ENCODE measurements at places on chromosomes 3 and 15. TPM values are rescaled to one million over a fixed set of nuclear protein-coding genes. Genes with fewer than 3 reads are reported as not detected.

GRCh38 chr3:37712918-37713817 lies 148.5 kb upstream of the CTDSPL start:
- no peak overlapping the region for H3K4me3 ChIP-seq
- no peaks in the 10 kb centered on the region for H3K4me1 ChIP-seq
- H3K27me3 ChIP-seq, result no peaks in the 10 kb centered on the region
- no peak for DNase-seq
- no peak overlapping the region for H3K27ac ChIP-seq

DNA sequence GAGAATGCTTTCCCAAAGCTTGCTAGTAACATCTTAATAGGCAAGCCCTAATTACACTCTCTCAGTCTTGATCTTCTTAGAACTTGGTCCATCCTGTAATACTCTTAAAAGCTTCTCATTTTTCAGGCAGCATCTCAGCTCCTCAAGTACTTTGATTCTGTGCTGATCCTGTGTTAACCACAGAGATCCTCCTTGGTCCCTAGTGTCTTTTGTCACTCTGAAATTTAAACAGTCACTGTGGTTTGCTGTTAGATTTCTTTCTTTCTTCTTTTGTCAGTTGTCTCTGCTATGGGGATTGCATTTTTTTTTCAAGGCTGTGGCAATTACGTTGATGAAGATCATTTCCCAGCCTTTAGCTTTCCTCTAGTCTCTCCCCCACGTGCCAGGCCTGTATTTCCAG lies 26.0 kb upstream of the UBE3A start:
- H3K4me1 ChIP-seq, result no peaks in the 10 kb centered on the region
- no peak overlapping the region for H3K27ac ChIP-seq
- H3K4me3 ChIP-seq, result no peak overlapping the region
- no peak for DNase-seq

GRCh38 chr15:83208367-83208661 lies 691 bp upstream of the HDGFL3 start:
- peaks cover 3% of the 10 kb centered on the region for H3K4me1 ChIP-seq
- H3K27me3 ChIP-seq, result peaks cover 5% of the 10 kb centered on the region
- DNase-seq, result no peak
- H3K36me3 ChIP-seq, result no peaks in the 10 kb centered on the region

DNA sequence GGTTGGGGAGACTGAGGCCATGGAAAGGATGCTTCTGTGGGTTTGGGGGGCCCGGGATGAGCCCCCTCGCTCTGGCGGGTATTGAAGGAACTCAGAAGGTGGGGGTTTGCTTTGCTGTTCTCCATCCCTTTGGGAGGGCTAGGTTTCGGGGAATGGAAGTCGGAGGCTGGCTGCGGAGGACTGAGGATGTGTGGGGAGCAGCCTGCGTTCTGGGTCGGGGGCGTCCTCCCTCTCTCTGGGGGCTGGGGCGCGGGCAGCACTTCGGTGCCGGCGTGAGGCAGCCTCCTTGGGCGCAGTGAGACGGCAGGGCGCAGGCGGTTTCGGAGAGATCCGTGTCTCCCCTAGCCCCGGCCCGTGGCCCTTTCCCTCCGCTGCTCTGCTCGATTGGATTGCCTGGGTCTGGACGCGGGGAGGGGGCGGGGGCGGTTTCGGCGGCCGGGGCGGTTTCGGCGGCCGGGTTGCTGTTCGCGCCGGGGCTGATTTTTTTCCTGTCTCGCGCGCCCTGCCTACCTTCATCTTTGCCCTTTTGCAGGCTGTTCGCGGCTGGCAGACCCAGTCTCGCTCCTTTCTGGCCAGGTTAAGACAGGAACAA lies 1.4 kb downstream of the PTPRG start:
- no peak for DNase-seq
- no peak overlapping the region for H3K27ac ChIP-seq

The MOBP gene
- 0.19 TPM for total RNA-seq

The GRIP2 gene
- 0.76 TPM for total RNA-seq

Data from A673 (cell line).